ENCODE measurements at places on chromosomes 4 and X. TPM values are rescaled to one million over a fixed set of nuclear protein-coding genes. Genes with fewer than 3 reads are reported as not detected.

Gene PDE6B
- total RNA-seq = 2.6 TPM

- no peak for DNase-seq
Observed at GRCh38 chr4:170193496-170193895, 103.7 kb upstream of the AADAT start.

Gene HELT
- not detected for total RNA-seq

GRCh38 chr4:85864259-85865205 is 389.6 kb downstream of the ARHGAP24 start:
- no peak for DNase-seq

Gene CT45A10
- total RNA-seq = not detected

DNA sequence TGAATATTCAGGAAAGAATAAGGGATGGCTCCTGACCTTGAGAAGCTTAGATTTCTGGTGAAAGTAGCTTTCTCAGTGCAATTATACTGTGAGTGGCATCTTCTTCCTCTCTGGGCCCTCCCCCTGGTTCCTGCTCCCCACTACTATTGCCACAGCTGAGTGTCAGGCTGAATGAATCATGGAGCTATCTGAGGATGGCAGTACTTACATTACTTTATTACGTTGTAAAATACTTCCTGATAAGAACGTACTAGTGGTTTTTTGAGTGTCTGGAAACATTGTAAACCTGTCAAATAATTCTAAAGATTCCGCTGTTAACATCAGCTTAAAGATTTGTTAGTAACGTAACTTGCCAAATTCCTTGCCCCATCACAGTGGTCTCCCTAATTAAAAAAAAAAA is 36.2 kb downstream of the ARHGAP10 start:
- DNase-seq = no peak

DNA sequence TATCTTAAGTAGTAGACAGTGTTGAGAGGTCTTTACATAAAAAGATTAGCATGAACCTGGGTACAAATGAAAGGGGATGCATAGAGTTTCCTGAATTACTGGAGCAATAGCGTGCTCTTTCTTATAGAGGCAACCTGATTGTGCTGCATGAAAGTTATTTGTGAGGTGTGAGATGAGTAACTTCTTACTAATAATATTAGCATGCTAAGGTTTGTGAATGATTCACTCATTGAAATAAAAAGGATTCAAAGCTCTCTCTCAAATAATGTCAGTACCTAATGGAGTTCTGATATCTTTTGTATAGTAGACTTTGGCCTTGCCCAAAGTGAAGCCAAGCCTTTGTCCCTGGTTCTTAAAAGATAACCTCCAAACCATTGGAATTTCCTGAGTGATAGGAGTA is 131.0 kb upstream of the CXXC4 start:
- DNase-seq = no peak

DNA sequence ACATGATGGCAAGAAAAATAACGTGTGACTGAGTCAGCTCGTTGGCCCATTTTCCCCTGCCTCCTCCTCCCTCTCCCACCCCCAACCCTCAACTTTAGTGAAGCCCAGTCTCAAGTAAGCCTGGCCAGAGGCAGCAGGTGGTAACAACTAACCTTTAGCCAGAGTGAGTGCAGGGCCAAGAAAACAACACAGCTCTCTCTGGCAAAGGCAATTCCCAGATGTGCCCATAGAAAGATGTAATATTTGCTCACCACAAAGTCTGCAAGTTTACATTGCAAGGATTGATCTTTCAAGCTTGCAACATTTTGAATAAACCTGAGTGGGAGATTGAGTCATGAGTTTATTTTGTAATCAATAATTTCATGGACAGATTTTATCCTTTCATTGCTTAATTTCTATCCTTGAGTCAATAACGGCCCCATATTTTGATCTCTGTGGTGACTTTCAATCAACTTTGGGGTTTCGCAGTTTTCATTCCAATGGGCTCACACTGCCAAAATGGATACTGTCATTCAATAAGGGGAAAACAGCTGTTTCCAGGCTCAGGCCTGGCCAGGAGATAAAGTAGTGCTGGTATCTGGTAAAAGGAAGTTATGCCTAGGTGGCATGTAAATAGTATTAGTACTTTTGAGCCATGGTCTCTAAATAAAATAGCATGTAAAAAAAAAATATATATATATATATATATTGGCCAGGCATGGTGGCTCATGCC is 130.7 kb upstream of the TMEM164 start:
- DNase-seq = no peak

- no peak for DNase-seq
Observed at GRCh38 chr4:134708616-134709015, 507.0 kb upstream of the PABPC4L start.

- DNase-seq = no peak
Observed at GRCh38 chr4:106304632-106305031, 11.4 kb downstream of the TBCK start.

- no peak for DNase-seq
Observed at GRCh38 chrX:116417214-116417613, 19.2 kb upstream of the SLC6A14 start.

Gene SLC10A6
- 2.1 TPM for total RNA-seq

DNA sequence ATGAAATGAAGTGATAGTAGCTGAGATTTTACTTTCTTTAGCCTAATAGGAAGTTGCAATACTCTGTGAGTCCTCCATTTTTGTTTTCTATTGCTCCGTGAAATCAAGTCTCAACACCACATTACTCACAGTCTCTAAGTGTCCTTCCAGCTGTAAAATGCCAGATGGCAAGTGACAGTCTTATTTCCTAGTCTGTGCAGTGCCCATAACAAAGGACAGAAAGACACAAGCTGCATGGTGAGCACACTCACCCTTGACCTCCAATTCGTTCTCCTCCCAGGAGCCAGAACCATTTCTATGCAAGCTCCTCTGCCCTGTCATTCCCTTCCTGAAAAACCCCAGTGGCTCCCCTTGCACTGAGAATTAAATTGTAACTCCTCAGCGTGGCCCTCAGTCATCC is 101.6 kb downstream of the PARM1 start:
- DNase-seq = no peak

Gene RAB40AL
- 0.36 TPM for total RNA-seq

GRCh38 chr4:177239477-177239876 is 70.2 kb upstream of the NEIL3 start:
- DNase-seq = no peak

DNA sequence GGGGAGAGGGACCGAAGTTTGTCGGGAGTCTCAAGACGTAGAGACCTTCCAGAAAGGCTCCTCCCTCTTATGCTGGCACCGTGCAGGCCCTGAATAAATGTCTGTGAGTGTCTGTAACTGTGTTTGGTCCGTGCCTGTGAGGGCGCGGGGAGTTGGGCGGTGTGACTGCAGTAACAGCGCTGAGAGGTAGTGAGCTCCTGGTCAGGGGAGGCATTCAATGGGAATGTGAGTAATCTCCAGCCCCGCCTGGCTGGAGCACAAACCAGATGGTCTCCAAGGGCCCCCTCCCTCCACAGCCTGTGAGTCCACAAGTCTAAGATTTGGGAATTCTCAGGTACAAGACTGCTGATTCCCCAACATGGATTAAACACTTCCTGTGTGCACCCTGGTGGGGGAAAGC is 100.0 kb downstream of the HMX1 start:
- DNase-seq = peak; percentile 26

Gene ETDA
- not detected for total RNA-seq

DNA sequence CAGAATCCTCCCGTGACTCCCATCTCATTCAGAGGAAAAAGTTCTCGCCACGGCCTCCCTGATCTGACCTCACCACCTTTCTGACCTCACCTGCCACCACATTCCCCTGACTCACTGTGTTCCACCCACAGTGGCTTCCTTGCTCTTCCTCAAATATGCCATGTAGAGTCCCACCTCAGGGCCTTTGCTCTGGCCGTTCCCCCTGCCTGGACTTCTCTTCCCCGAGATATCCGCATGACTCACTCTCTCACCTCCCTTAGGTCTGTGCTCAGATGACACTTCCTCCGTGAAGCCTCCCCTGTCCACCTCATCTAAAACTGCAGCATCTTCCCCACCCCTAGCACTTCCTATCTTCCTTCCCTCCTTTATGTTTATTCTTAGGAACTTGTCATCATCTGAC is 7.2 kb upstream of the TSPYL2 start:
- no peak for DNase-seq

Gene HTT
- total RNA-seq = 41.5 TPM

Gene CTAG1B
- total RNA-seq = not detected

DNA sequence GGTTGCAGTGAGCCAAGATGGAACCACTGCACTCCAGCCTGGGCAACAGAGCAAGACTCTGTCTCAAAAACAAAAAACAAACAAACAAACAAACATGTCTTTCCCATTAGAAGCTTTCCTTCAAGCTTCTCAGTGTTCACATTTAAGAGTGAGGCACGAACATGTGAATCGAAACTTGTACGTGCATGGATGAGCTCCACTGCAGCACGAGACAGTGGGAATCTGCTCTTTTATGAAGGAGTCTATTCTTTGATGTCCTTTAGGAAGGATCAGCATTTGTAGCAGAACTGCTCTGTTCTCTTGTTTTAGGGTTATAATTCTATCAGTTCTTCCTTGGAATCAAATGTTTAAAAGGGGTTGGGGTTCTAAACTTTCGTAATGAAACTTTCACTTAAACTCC is 23.4 kb upstream of the ZNF518B start:
- DNase-seq = no peak

DNA sequence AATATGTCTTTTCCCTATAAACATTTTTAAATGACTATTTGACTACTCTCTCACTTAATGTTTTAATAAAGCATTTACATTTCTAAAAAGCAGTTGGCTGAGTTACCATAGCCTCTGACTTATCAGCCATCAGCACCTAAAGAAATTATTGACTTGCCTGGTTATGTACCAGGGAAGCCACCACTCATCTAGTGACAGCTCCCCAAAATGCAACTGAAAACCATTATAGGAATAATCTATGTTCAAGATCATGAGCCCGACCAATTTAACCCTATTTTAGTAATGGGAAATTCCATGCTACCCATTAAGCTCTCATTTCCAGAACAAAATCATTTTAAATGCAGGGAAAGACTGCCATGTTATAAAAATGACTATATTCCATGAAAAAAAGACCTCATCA is 34.4 kb downstream of the HDX start:
- DNase-seq = no peak

Gene ZDHHC15
- total RNA-seq = 6.4 TPM

Gene GPR143
- total RNA-seq = not detected

- no peak for DNase-seq
Observed at GRCh38 chrX:65686236-65686635, 18.8 kb downstream of the MSN start.

Gene TCEAL7
- total RNA-seq = 34.9 TPM

Gene STATH
- total RNA-seq = not detected

- no peak for DNase-seq
Observed at GRCh38 chr4:7392438-7393421, 42.0 kb downstream of the PSAPL1 start.

Gene PPP1R2C
- total RNA-seq = not detected

Gene SH2D1A
- total RNA-seq = not detected

DNA sequence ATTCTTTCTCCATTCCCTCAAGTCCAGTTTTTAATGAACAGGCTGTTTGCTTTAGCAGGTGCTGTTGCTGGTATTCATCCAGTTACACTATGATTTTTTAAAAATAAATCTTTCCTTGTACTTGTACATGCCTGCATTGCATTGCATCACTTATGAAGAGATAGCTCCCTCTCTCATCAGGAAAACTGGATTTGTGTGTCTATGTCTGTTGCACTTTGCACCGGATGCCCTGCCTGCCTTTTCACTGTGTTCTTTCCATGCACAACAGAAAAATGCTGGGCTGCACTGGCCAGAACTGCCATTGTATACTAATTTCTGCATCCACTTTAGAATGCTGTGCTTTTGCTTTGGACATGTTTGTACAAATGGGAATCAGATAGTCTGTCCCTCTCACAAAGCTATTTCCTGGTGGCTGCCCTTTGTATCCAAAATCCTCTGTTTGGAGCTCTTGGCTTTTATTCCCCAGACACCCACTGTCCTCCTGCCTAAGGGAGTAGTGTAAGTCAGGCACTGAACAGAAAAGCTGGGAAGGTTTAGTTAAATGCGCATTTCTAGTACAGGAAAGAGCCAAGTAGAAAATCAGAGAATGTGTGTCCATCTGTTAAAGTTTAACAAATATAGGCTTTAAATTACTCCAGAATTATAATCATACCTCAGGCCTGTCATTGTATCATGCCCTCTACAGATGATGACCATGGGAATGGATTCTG is 119.1 kb downstream of the MBNL3 start:
- DNase-seq = no peak

- DNase-seq = no peak
Observed at GRCh38 chrX:118904218-118904617, 70.2 kb upstream of the LONRF3 start.

- no peak for DNase-seq
Observed at GRCh38 chr4:75623026-75623425, 7.3 kb downstream of the CDKL2 start.

GRCh38 chr4:19406789-19407188 is 844.9 kb upstream of the SLIT2 start:
- DNase-seq = no peak

DNA sequence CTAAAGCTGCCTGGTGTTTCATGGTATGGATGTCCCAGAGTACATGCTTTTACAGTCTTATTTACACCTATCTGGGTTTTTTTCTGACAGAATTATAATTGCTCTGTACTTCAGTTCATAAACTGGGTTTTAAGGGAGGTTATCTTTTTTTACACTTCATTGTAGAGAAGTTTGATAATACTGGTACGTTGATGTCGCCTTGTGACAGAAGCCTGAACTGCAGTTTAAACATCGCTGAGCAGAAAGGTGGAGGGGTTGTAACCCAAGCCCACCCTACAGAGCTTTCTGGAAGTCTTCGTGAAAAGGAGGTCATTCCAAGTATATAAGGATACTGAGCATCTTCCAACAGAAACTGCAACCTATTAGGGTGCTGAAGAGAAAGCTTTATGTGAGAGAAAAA is 46.4 kb downstream of the BEX1 start:
- DNase-seq = no peak

DNA sequence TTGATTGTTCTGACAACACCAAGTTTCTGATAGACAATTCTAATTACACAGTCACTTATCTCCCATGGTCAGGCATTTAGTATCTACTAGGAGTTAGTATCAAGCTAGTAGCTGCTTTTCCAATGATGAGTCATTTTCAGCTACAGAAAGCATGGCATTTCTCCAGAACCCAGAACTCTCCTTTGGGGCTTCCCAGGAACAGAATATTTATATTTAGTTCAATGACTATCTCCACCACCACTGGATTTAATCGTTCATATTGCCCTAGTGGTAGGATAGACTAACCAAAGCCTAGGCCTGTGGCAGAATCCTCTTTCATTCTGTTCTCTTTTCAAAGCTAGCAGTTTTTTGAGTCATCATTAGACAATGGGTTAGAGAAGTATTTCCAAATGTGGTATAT is 569.4 kb downstream of the GABRG1 start:
- no peak for DNase-seq

DNA sequence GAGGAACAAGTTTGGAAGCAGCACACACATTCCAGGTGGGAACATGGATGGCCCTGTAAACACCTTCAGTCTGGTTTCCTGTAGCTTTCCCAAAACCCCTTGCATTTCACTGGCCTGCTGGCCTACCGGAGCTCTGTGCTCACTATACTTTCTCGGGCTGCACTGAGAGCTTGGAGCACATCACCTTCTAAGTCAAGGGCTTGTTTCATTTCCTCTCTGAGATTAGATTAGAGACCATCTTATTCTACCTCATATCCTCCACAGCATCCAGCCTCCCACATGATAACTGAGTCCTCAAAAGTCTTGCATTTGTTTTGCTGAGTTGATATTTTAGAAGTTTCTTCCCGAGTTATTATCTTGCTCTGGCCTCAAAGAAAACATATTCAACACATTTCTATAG is 147.7 kb downstream of the RASL11B start:
- DNase-seq = no peak

Gene FAM184B
- total RNA-seq = not detected

All from sigmoid colon (tissue), 7 donors.